ENCODE measurements at places on chromosomes 2 and 18.

DNA sequence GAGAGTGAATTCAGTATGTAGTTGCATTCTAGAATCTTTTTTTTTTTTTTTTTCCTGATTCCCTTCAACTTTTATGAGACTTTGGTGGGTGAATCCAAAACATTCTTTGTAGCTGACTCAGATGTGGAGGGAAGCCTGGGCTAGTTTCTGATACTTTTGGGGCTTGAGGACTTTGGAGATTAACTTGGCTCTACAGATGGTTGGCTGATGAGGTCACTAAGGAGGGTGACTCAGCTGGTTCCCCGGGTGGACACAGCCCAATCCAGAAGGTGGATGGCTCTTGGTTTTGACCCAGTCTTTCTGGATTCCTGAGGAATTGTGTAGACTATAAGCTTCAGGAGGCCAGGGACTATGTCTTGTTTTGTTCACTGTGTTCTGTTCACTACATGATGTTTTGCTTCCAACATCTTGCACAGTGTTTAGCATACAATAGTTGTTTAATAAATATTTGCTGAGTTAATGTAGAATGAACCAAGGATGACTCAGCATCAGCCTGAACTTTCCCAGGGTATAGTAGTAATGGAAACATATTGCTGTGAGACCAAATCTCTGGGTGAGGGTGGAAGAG is 30.5 kb downstream of the LAMA3 start:
- no peak for DNase-seq

GRCh38 chr2:176324862-176325261 is 55.6 kb downstream of the MTX2 start:
- no peak for DNase-seq

GRCh38 chr2:26681656-26682055 is 10.9 kb upstream of the KCNK3 start:
- no peak for DNase-seq

- DNase-seq = no peak
These were observed 399.8 kb downstream of the TXNL1 start for GRCh38 chr18:56238576-56238975.

GRCh38 chr2:170467568-170468422 is 247.3 kb upstream of the SP5 start:
- DNase-seq = no peak

DNA sequence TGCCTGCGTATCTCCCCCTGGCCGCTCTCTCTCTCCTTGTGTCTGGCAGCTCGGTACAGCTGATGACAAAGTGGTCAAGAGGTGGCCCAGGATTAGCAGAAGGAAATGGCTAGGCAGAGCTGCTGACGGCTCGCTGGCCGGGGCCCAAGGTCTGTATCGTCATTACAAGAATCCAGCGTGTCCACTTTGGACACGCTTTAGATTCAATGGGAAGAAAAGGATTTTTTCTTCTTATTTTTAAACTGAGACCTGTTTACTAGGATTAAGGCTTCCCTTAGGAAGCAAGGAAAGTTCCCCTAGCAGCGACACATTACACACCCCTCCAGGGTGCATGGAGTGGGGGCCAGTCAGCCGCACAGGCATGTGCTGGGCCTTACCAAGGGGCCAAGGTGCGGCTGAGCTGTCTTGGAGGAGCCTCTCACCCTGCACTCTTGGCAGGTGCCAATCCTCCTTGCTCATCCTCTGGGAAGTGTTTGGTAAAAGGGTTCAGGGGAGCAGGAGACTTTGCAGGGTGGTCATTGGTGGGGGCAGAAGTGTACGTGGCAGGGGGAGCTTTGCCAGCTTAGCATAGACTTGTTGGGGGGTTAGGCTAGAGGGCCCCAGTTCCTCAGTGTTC is 76.8 kb downstream of the POLR1A start:
- no peak for DNase-seq

GRCh38 chr18:41009926-41010325 is 945.1 kb upstream of the PIK3C3 start:
- no peak for DNase-seq

DNA sequence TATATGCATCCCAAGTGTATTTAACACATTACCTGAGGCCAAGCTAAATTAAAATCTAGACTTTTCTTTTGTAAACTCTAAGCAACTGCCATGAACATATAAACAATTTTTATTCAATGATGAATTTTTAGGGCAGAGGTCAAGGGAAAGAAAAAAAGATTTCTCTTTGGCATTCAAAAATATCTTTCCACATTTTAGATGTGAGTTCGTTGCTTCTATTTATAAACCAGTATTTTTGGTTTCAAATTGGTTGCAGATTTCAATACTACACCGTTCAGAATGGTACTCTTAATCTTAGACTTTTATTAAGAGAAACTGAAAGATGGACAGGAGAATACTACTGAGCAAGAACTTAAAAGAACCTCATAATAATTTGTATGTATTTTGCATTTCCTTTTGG is 293.6 kb upstream of the CCDC68 start:
- no peak for DNase-seq

- DNase-seq = no peak
These were observed 43.9 kb downstream of the CAVIN2 start for GRCh38 chr2:191803007-191803406.

- no peak for DNase-seq
These were observed 14.4 kb upstream of the FHL2 start for GRCh38 chr2:105413206-105413605.

DNA sequence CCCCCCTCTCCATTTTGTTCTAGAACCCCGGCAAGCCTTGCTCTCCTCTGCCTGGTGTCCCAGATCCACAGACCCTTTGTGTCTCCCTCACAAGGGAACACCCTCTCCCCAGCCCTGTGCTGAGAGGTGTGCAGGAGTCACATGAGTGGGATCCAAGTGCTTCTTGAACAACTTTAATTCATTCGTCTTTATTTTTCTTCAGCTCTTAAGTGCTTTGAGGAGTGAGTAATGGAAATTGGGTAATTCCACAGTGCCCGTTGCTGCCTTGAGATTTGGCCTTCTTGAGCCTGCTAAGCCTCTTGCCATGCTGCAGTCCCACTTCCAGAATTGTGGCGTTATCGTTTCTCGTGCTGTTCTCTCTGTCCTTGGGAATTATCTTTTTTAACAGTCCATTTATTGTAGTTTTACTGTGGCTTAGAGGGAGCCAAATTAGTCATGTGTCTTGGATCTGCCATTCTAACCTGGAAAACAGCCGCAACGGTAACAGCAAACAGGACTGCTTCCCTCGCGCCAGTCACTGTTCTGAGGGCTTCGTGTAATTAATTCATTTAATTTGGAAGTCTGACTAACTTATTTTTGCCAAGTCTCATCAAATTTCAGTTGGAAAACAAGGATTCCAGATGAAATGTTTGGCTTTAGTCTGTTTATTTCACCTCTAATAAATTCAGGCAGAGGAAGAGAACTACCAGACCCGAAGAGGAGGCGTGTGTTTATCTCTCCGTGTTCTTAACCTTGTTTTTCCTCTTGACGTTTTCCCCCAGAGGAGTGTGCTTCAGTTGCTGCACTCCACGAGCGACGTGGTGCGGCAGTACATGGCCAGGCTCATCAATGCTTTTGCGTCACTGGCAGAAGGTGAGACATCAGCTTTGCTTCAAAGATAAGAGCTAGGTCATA is 72.0 kb downstream of the ARMC9 start:
- DNase-seq = no peak

DNA sequence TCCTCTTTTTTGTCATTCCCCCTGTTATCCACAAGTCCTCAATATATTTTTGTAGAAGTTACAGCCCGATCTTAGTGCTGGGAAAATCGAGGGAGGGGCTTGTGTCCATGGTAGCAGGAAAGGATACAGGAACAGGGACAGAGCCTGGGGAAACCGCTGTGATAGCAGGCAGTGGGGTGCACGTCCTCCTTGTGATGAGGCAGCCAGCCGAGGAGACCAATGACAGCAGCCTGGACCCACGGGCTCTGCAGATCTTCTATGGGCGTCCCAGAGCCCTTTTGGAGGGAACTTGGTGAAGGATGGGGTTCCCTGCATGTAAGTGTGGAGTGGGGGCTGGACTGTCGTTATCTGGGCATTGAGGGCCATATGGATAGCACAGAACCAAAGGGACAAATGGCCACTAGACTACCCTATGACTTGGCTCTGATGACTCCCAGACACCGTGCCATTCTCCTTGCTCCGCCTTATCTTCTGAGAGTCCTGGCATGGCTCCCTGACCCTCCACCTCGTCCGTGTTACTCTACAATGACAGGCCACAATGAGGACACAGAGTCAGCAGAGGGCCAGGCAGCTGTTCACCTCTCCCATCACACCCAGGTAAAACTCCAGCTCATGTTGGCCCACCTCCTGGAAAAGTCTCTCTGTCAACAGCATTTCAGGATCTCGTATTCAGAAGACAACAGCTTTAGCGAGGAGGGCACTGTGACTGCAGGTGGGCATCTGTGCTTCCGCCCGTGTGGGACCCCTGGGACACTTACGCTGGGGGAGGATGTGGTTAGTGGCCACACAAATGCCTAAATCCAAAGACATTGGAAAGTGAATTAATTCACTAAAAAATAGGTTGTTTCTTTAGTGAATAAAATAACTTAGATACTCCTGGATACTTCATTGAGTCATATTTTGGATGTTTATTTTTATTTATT is 100.1 kb downstream of the VAPA start:
- DNase-seq = no peak

DNA sequence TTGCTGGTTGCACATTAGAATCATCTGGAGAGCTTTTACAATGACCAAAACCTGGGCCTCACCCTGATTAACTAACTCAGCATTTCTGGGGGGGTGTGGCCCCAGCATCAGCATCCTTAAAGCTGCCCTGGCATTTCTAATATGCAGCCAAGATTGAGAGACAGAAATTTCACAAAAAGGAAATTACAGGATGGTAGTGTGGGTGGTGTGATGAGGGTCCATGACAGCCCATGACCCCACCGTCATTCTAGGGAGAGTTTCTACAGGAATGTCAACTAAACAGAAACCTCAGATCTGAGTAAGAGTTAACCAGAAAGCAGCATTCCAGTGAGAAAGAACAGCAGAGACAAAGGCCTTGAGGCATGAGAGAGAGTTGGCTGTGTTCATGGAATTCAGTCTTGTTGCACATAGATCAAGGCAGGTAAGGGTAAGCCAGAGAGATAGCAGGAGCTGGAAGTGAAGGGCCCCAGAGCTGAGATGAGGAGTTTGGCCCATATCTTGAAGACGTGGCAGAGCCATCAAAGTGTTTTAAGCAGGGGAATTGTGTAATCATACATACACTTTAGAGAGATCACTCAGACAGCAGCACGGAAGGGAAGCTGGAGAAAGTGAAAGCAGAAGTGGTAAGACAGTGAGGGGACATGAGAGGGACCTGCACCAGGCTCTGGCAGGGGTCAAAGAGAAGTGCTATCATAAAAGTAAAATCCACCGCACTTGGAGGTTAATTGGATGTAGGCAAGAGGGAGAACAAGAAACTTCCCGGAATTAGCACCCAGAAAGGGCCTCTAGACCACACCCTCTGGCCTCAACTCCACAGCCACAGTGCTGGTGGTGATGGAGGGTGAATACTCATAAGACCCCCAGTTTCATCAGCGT is 7.8 kb upstream of the TRABD2A start:
- peak; percentile 37 for DNase-seq

GRCh38 chr2:3644246-3644525 is 13.8 kb upstream of the ALLC start:
- no peak for DNase-seq

DNA sequence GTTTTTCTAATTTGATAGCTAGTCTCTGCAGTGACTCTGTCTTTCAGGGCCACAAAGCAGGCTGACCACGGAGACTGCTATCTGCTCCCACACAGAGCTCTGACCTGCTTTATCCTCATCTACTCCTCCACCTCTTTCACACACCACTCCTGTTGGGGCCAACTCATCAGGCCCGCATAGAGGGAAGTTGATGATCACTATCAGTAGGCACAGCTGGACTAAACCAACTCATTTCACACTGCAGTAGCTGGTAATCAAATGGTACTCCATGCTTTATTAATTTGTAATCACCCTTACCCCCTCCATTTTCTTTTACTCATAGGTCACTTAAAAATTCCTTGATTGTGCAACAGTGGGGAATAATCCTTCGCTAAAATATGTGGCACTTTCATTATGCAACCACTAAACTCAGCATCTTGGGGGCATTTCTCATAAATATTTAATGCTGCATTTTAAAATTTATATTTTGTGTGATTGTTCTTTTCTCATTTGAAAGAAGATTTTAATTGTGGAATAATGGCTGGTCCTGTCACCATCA is 249.8 kb upstream of the GCFC2 start:
- no peak for DNase-seq

GRCh38 chr2:175282300-175282699 is 100.8 kb upstream of the ATP5MC3 start:
- no peak for DNase-seq

GRCh38 chr2:15764683-15765011 is 173.0 kb downstream of the DDX1 start:
- DNase-seq = no peak

DNA sequence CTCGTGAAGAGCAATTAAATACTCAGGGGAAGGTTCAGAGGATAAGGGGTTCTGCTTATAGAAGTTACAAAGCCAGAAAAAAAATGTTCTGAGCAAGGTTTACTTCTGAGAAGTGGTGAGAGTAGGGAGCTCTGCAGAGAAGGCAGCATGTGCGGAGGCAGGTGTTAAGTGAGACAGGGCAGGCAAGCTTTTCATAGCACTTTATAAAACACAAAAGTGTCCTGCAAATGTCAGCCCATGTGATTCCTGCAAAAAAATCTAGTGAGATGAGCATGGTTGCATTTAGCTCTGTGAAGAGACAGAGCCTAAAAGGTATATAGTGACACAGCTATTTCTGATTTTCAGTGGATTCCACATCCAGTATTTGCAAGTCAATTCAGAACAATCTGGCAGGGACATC is 223.8 kb upstream of the SYT4 start:
- no peak for DNase-seq

DNA sequence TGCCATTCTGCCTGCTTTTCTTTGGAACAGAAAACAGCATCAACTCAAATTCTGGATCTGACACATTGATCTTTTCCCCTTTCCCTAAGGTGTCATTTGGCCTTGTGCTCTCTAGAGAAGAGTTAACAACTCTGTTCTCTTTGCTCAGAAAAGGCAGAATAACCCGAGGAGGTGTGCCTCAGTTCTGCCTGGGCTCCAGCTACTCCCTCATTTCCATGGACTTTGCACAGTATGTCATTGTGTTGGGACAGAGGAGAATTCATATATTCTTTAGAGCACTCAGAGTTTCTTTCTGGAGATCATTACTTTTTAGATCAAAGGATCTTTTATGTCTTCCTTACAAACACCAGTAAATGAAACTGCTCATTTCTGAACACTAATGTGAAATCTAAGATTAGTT is 249.1 kb downstream of the PHLPP1 start:
- no peak for DNase-seq

- DNase-seq = no peak
These were observed 55.9 kb downstream of the FMNL2 start for GRCh38 chr2:152390837-152391236.

DNA sequence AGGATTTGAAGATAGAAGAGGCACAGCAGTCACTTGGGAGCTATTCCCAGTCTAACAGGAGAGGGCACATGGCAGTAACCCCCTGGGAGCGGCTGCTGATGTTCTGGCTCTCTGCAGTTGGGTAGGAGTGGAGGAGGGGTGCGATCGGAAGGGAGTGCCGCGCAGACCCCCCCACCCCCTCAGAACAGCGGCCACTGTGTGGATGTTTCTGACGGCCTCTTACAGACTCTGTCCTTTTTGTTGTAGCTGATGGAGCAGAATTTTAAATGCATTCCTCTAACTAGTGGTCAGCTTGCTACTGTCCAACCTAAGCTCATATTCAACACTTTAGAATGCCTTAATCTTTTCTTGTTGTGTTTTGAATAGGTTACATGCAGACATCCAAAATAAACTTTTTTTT is 127.9 kb downstream of the AGAP1 start:
- DNase-seq = no peak

GRCh38 chr18:77035380-77036187 is 97.0 kb downstream of the MBP start:
- DNase-seq = no peak

GRCh38 chr2:239339241-239339640 is 61.6 kb downstream of the HDAC4 start:
- DNase-seq = no peak
